ENCODE measurements at places on chromosomes 13 and 19.

DNA sequence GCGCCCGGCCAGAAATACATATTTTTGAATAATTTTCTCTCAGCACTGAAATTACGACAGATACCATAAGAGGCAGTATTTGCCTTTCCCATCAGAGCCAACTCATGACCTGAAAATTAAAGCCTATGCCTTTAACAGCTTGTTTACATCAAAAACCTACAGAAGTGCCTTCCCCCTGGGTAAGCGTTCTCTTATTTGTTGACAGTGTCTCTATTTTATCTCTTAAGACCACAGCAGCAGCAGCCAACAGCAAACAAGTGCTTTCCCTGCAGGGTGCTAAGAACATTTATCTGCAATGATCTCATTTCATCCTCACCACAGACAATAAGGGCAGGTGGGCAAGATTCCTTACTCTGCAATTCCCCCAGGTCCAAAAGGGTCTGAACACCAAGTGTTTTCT lies 6.0 kb downstream of the AKAP8L start:
- DNase-seq = peak; percentile 27

DNA sequence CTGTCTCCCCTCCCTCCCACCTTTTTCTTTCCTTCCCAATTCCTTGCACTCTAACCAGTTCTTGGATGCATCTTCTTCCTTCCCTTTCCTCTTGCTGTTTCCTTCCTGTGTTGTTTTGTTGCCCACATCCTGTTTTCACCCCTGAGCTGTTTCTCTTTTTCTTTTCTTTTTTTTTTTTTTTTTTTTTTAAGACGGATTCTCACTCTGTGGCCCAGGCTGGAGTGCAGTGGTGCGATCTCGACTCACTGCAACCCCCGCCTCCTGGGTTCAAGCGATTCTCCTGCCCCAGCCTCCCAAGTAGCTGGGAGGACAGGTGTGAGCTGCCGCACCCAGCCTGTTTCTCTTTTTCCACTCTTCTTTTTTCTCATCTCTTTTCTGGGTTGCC lies 6.9 kb downstream of the MYADM start:
- DNase-seq = no peak

- DNase-seq = no peak
Measured at GRCh38 chr19:46903458-46903857, 42.7 kb downstream of the ARHGAP35 start.

DNA sequence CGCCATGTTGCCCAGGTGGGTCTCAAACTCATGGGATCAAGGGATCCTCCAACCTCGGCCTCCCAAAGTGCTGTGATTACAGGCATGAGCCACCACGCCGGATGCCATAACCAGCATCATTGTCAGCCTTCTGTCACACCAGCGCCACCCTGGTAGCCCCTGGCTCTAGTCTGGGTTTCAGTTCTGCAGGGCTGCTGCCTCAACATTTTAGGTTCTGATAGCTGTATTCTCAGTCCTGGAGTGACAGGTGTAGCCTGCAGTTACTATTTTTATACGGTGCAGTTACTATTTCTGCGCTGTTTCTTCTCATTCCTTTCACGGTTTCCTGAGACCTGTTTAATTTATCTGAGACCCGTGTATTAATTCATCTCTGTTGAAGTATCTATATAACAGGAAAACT lies 57.1 kb downstream of the TRPM4 start:
- no peak for DNase-seq

GRCh38 chr13:39941236-39941635 lies 285.8 kb downstream of the COG6 start:
- DNase-seq = no peak

DNA sequence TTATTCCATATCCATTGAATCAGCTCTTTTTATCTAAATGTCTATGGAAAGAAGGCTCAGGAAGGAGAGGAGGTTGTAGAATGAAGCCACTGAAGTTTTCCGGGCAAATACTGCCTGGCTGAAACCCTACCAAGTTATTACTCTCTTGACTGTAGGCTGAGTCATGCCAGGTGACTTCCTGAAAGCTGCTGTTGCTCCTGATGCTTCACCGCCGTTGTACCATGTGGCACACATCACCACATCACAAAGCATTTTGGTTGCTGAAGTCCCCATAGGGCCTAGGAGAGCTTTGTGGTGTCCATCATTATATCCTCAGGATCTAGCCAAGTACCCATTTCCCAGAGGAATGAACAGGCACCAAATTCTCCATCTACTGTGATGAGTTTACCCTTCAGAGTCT lies 11.1 kb upstream of the TDRD12 start:
- DNase-seq = no peak

GRCh38 chr13:41117869-41118268 lies 14.7 kb downstream of the KBTBD6 start:
- no peak for DNase-seq

DNA sequence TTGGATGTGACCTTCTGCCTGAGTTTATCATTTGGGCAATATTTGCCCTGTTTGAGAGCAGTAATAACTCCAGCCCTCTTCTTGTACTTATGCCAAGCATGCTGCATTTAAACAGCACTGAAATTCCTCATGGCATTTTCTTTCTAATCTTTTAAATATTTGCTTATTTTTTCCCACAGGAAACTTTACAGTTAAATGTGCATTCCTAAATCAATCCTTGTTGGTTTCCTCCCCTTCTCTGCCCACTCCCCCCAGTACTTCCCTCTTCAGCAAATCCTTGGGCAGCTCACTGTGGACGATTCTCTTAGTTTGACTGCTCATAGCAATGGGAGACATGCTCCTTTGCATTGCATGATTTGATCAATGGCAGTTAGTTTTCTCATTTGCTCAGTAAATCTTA lies 68.7 kb downstream of the RAP2A start:
- no peak for DNase-seq

DNA sequence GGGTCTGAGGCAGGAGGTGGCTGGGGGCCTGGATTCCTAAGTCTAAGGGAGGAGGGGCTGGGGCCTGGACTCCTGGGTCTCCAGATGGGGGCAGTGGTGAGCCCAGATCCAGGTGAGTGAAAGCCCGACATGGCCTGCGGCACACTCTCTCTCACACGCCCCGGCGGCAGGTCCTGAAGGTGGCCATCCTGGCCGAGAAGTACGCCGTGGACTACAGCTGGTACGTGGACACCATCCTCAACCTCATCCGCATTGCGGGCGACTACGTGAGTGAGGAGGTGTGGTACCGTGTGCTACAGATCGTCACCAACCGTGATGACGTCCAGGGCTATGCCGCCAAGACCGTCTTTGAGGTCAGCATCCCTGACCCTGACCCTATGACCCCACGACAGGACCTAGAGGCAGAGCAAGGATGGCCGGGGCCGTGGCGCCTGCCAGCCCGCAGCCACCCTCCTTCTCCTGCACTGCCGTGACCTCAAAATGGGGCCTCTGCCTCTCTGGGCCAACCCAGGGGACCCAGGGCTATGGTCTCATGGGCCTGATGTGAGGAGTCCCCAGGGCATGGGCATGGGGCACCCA lies 13.2 kb downstream of the FUZ start:
- no peak for DNase-seq

GRCh38 chr13:29954082-29955028 lies 103.9 kb upstream of the UBL3 start:
- DNase-seq = no peak

GRCh38 chr19:18469069-18469846 lies 31.3 kb upstream of the ISYNA1 start:
- DNase-seq = no peak

DNA sequence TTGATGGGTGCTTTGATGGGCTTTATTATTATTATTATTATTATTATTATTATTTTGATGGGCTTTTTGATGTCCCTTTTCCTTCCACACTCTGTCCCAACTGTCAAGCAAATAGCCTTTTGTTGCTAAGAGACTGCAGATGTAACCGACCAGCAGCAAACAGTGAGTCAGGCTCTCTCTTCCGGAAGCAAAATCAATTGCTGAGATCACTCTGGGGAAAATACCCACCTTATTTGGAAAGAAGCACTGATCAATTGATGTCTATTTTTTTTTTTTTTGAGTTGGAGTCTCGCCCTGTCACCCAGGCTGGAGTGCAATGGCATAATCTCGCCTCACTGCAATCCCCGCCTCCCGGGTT lies 2.9 kb downstream of the LDLR start:
- DNase-seq = peak; percentile 45

GRCh38 chr13:66430269-66430668 lies 799.9 kb downstream of the PCDH9 start:
- DNase-seq = no peak

- DNase-seq = peak; percentile 44
Measured at GRCh38 chr19:37691881-37692504, 27.6 kb downstream of the ZNF607 start.

- DNase-seq = no peak
Measured at GRCh38 chr19:3603121-3603811, 3.4 kb downstream of the TBXA2R start.

- no peak for DNase-seq
Measured at GRCh38 chr13:82934000-82934399, 948.3 kb downstream of the SLITRK1 start.

GRCh38 chr13:71661921-71662320 lies 205.1 kb downstream of the DACH1 start:
- DNase-seq = no peak

DNA sequence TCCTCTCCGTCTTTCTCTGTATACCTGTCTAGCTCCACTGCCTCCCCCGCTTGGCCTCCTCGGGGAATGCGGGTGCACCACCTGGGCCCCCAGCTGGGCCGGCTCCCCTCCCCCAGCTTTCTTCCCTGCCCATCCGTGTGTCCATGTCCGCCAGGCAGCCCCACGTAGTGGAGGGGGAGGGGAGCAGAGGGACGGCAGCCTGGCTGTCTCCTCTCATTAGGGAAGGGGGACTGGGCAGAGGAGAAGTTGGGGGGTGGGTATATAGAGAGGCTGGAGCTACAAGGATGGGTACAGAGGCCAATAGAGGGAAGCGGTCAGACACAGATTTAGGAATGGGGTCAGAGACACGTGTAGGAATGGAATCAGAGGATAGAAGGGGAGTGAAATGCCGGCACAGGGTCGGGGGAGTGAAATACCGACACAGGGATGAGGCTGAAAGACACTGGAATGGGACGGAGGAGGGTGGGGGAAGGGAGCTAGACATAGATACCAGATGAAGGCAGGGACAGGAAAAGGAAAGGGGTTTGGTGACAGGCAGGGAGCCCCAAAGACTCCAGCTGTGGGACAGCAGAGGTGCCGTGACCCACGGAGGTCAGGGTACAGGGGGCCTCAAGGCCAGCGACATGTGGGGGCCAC lies 2.8 kb downstream of the NECTIN2 start:
- DNase-seq = no peak

DNA sequence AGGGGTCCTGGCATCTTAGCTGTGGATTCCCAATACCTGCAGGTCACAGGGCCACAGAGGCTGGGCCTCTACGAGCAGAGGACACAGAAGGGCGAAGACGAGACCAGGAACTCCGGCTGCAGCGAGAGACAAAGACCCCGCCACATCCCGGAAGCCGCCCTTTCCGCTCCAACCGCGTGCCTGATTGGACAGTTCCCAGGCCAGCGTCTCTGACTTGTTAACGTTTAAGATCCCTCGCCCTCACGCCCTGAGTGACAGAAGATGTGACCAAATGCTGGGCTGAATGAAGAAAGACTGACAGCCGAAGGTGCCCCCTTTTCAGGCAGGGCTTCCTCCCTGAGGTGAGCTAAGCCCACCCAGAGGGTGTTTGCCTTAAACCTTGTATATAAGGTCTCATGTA lies at the start of gene ZNF98:
TSS of gene ZNF98 (minus strand) at position 136 of the 400 bp plus-strand sequence. CDS start at position 14, 122 bp downstream.
- no peak for DNase-seq

- DNase-seq = no peak
Measured at GRCh38 chr13:23776698-23777574, 112.3 kb downstream of the MIPEP start.

DNA sequence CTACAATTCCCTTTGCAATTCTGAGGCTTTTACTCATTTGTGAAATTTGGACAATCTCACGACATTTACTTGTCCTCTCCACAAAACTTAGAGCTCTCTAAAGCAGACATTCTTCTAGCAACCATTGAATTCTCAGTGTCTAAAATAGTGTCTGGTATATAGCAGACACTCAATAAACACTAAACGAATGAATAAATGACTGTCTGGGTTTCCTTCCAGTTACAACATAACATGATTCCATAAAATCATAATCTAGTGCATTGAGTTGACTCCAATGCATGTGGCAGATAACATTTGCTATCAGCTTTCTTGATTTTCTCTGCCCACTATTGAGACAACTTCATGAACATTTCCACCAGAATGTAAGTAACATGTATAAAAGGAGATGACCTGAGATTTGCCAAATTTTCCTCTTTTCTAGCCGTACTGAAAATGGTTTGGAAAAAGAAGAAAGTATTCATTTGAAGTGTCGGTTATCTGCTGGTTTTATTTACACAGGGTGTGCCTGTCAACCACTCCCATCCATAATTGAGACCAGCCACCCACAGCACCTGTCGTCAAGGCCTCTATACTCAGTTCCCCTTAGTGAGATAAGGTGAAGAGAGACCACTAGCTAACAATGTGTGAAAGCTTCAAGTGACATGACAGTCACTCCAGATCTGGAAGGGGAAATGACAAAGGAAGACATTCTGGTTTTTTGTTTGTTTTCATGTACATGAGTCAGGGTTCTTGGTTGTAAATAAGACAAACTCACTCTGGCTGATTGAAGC lies 4.8 kb upstream of the SERP2 start:
- peak; percentile 35 for DNase-seq

DNA sequence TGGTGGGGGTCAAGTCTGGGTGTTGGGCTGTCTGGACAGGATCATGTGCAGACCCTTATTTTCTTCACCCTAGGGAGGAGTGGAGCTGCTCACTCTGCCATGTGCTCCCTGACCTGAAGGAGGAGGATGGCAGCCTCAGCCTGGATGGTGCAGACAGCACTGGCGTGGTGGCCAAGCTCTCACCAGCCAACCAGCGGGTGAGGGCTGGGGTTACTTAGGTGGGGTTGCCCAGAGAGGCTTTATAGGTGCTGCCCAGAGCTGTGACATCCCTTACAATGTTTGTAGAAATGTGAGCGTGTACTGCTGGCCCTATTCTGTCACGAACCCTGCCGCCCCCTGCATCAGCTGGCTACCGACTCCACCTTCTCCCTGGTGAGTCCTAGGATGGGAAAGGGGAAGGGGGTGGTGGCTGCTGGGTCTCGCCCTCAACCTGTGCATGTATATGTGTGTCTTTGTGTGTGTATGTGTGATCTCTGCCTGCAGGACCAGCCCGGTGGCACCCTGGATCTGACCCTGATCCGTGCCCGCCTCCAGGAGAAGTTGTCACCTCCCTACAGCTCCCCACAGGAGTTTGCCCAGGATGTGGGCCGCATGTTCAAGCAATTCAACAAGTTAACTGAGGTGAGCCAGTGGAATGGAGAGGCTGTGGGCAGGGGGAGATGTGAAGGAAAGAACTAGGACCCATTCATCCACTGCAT lies 5.1 kb downstream of the CHMP2A start:
- no peak for DNase-seq

DNA sequence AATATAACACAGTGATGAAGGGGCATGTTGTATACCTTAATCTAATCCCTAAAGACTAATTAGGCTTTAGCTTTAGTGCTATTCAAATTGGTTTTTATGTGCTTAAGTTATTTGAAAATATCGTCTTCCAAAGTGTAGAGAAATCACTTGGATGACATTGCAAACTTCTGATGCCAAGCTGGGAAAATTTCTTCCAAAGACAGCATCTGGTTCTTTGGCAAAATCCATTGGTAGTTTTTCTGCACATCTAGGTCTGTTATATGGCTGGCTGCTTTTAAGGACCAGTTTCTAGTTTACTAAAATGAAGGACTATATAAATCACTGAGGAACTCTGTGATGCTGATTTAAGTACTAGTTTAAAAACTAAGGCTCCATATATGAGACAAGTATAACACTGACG lies 2362.3 kb downstream of the PCDH9 start:
- DNase-seq = no peak

GRCh38 chr19:35890113-35890650 lies 10.2 kb downstream of the NFKBID start:
- DNase-seq = no peak

Measured in NCI-H2029 treated with DMSO at 0.1 percent for 48 hours (cell line).